ENCODE measurements at places on chromosomes 16 and 17.

- no peak for DNase-seq
Measured at GRCh38 chr16:67148656-67149275, 2.0 kb downstream of the B3GNT9 start.

GRCh38 chr16:7239547-7239946 lies 93.1 kb upstream of the RBFOX1 start:
- no peak for DNase-seq

DNA sequence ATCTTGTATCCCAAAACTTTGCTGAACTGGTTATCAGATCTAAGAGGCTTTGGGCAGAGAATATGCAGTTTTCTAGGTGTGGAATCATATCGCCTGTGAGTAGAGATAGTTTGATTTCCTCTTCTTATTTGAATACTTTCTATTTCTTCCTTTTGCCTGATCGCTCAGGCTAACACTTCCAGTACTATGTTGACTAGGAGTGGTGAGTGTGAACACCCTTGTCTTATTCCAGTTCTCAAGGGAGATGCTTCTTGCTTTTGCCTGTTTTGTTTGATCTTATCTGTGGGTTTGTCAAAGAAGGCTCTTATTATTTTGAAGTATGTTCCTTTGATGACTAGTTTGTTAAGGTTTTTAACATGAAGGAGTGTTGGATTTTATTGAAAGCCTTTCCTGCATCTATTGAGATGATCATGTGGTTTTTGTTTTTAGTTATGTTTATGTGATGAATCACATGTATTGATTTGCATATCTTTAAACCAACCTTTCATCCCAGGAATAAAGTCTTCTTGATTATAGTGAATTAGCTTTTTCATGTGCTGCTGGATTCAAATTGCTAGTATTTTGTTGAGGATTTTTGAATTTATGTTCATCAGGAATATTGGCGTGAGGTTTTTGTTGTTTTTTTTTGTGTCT lies 17.0 kb upstream of the CCL13 start:
- no peak for DNase-seq

- no peak for DNase-seq
Measured at GRCh38 chr16:17696616-17697015, 225.9 kb upstream of the XYLT1 start.

DNA sequence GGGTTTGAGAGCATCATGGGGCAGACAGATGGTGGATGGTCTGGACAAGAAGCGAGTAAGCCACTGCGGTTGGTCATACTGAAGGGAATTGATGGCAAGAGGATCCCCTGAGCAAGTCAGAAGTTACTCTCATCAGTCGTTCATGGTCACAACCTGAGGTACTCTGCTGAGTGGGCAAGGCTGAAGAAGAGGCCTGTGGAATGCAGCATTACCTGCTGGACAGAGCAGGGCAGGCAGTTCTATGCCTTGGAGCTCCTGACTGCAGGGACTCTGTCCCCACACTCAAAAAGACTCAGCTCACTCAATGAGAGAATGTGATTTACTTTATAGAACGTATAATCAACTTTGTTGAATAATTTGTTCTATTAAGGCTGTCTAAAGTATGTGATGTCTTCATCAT lies 28.3 kb downstream of the ALDH3A2 start:
- DNase-seq = no peak

DNA sequence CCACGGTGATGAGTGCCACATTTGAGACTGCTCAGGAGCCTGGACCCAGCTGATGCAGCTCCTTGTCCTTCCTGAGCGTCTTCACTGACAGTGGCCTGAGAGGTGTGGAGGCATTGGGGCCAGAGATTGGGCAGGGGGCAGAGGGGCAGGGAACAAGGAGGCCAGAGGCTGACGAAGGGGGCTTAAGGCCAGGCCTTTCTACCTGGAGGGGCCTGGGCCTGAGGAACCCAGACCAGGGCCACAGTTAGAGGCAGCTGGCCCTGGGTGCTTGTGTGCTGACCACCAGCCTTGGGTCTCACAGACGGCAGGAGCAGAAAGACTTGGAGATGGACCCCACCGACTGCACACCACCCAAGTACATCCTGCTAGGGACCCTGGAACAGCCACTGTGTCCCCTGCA lies 168.2 kb upstream of the ZNF267 start:
- DNase-seq = no peak

GRCh38 chr17:10792151-10792550 lies 11.7 kb downstream of the TMEM238L start:
- DNase-seq = no peak

DNA sequence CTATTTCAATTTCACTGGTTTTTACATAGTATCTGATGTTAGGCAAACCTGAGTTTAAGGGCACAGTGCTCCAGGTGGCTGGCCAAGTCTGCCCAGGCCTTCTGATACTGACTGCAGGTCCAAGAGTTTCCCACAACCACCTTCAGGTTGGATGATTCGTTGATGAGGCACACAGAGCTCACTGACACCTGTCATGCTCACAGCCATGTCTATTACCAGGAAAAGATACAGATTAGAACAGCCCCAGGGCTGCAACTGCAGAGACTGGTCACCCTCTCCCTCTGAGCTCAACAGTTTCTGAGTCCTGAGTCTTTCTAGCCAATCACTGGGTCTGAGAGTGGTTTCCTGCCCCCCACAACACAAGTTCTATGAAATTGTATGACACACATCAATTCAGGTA lies 37.2 kb downstream of the MEAK7 start:
- no peak for DNase-seq

GRCh38 chr16:78786635-78787034 lies 687.2 kb downstream of the WWOX start:
- DNase-seq = no peak

GRCh38 chr17:10195090-10195805 lies 3.2 kb downstream of the GAS7 start:
- no peak for DNase-seq

GRCh38 chr17:78890498-78890897 lies 12.5 kb downstream of the CEP295NL start:
- DNase-seq = no peak

DNA sequence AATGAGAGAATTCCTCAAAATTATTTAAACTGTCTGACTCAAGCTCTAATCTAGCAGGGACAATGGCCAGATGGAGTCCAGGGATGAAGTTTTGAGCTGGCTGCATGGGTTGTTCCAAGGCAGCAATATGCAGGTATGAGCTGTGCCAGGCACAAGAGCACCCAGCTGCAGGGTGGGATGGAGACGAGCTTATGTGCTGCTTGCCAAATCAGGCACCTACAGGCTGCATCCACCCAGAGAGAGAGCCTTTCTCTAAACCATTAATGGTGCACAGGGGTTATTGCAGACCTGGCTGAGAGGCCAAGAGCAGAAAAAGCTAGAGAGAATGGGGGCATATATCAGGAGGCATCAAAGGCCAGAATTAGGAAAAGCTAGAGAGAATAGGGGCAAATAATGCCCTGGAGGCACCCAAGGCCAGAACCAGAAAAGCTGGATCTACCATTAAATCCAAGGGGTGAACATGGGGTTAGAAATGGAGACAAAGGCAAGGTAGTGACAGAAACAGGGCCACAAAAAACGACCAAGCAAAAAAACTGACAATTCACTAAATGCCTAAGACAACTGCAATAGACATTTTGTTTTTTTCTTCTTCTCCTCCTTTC lies 11.0 kb downstream of the KRT33A start:
- no peak for DNase-seq

DNA sequence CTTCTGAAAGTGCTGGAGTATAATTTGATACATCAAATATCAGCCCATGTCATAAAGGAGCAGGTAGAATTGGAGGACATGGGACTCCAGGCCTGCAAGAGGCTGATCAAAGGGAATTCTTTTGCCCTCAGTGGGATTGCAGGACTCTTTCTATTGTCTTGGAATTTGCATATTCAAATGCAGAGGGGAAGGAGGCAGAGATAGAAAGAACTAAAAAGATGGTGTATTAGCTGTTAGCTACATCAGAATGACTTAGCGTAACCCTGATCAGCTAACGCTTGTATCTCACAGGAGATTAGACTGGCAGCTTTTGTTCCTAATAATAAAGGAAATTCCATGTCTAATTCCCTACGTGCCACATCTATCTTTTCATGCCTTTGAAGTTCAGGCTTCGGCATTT lies 1014.7 kb upstream of the RBFOX1 start:
- no peak for DNase-seq

DNA sequence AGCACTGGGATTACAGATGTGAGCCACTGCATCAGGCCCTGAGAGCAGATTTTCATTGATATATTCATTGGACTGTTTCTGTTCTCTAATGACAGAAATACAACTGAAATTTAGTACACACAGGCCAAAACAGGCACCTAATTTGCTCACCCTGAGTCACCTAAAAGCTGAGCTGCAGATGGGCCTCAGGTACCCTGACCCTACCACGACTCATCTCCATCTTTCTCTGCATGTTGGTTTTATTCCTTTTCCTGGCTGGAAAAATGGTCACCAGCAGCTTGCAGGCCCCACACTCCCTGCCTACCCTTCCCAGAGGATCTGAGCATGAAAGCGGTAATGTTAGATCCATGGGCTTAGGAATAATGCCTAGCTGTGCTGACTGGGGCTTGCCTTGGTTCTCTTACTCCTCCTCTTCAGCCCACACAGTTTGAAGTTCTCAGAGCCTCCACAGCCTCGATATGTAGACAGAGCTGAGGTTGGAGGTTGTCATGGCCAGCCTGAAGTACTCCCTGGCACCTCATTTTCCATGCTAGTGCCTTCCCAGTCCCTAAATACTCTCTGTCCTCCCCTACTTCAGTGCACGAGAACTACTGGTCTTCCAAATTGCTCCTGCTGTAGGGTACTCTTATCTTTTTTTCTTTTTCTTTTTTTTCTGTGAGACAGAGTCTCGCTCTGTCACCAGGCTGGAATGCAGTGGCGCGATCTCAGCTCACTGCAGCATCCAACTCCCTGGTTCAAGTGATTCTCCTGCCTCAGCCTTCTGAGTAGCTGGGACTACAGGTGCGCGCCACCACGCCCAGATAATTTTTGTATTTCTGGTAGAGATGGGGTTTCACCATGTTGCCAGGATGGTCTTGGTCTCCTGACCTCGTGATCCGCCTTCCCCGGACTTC lies 51.1 kb downstream of the CENPV start:
- DNase-seq = no peak

- no peak for DNase-seq
Measured at GRCh38 chr17:1793447-1793806, 31.6 kb downstream of the SERPINF1 start.

DNA sequence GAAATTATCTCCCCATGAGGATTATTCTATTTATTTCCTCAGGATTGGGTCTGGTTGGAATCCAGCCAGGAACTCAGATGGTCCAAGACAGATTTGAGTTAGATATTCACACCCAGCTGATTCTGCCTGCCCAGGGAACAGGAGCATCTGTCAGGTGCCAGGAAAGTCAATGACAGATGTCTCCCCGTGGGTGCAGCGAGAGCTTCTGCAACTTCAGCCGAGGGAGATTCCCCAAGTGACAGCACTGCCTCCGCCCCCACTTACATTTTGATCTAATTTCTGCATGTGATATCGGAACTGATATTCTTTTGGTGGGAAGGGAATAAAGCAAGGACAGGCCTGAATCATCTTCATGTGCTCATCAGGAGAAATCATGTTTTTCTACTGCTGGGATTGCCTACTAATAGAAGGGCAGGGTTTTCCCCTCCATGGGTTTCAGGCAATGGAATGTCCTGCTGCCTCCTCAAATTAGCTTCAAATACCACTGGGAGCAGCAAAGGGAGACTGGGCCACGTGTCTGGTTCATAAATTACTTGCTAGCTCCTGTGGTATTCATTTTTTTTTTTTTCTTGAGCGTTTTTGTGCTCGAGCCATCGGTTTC lies 15.7 kb upstream of the DHX8 start:
- DNase-seq = no peak

DNA sequence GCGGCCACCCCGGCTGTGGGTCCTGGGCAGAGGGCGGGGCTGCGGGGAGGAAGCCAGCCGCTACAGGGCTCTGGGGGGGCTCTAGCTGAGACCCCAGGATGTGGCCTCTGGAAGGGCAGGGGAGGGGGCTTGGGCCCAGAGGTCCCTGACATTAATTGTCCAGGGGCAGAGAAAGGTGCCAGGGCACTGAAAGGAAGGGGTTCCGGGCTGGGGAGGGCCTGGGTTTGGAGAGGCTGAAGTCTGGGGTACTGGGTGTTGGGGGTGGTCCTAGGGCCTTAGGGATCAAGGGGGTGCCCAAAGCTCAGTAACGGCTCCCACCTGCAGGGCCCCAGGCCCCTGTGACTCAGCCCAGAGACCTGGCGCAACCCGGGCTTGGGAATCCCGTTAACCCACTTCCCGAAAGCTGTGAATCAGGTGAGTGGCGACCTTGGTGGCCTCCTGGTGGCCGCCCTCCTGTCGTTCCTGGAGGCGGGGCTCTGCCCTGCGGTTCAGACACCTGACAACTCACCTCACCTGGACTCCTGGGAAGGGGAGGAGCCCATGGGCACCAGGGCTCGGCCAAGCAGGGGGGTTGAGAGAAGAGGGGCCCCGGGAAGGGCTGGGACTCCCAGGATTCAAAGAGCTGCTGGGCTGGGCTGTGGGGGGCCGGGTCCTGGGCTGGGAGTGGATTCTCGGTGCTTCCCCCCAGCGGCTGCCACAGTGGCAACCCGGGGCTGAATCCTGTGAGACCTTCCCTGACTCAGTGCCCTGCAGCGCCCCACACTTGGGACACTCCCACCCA lies 465 bp upstream of the PRSS22 start:
- DNase-seq = no peak

- DNase-seq = no peak
Measured at GRCh38 chr17:77531002-77531401, 390.2 kb downstream of the SEC14L1 start.

GRCh38 chr17:83146347-83146746 lies 66.9 kb downstream of the METRNL start:
- DNase-seq = no peak

- no peak for DNase-seq
Measured at GRCh38 chr17:27633312-27634025, 2.5 kb downstream of the LGALS9 start.

DNA sequence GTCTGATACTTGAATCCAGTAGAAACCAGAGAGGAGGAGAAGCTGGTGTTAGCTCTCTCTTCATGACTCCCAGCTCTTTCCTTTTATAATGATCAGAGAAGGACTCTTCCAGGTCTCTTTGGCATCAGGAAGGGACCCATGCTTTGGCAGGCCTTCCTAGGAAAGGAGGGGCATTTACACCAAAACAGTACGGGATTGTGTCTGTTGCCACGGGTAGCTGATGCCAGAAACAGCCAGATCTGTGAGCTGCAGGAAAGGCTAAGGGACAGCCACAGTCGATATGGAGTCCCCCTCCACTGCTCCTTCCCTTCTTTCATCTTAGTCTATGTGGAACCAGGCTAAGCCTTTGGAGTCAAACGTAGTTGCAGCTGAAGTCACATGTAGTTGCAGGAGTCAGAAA lies 9.3 kb downstream of the CEP295NL start:
- no peak for DNase-seq

DNA sequence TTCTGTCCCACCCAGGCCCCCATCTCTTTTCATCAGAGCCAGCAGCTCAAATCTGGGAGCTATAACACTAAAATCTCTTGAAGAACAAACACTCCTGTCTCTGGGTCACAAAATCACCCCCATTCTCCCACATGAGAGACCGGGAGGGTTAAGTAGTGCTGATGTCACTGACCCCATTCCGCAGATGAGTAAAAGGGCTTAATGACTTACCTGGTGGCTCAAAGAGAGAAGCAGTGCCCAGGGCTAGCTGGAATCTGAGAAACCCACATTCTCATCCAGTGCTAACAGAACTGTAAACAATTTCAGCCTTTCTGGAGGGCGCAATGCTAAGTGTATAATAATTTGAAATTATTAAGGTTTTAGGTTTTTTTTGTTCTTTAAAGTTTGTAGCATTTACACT lies 26.3 kb upstream of the LHX1 start:
- DNase-seq = no peak

Measured in T-helper 1 cell (primary cell).